ENCODE measurements at places on chromosomes 11 and 22.

DNA sequence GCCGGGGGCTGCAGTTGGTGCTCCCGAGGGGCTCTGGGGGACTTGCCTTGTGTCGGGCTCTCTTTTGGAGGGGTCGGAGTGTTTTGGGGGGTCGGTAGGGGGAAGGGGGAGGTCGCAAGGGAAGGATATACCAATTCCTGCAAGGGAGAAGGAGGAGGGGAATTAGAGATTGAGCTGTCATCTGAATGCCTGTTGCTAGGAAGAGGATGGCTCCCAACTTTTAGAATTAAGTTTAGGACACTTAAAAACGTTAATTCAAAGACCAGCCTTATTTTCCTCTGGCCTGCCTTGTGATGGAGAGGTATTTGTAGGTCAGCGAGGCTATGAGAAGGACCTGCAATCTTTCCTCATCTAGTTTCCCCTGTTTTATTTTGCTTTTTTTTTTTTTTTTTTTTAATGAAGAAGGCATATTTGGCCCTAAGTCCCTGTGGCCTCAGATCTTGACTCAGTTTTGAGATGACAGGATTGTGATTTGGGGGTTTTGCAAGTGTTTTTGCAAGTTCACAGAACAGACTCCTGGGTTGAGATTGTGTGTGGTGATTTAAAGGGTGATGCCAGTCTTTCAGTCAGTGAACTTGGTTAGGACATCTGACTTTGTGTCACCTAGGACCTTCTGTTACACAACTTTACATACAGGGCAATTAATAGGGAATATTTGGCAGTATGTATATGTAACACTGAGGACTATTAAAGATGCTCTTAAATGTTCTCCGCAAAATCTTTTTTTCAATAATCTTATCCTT, 672 bp downstream of the TMEM135 start:
- no peak for DNase-seq

GRCh38 chr11:122334546-122335339, 218.7 kb upstream of the BLID start:
- no peak for DNase-seq

- DNase-seq, result no peak
These were observed 112.8 kb upstream of the CADM1 start for GRCh38 chr11:115616971-115617370.

GRCh38 chr11:92810423-92811064, 158.9 kb upstream of the MTNR1B start:
- no peak for DNase-seq

DNA sequence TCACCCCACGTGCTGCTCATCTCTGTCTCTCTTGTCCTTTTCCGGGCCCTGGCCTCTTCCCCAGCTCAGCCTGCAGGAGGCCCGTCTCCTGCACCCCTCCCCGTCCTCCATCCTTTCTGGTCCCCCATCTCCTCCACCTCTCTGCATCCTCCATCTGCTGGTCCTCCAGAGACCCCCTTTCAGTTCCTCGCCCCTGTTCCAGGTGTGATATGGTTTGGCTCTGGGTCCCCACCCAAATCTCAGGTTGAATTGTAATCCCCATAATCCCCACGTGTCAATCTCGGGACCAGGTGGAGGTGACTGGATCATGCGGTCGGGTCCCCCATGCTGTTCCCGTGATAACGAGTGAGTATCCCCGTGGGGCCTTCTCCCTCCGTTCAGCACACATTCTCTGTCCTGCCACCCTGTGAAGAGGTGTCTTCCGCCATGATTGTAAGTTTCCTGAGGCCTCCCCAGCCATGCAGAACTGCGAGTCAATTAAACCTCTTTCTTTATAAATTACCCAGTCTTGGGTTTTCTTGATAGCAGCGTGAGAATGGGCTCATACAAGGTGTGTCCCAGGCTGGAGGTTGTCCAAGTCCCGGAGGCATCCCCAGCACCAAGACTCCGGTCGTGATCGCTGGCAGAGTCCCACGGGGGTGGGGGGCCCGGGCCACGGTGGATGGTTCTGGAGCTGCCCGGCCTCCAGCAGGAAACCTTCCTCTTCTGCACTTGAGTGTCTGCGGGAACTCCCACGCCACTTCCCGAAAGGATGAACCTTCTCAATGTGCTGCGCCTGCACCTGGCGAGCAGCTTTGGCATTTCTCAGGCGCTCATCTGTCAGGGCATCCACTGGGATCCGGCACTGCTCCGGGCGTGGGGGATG, 29.0 kb upstream of the TOLLIP start:
- DNase-seq, result no peak

DNA sequence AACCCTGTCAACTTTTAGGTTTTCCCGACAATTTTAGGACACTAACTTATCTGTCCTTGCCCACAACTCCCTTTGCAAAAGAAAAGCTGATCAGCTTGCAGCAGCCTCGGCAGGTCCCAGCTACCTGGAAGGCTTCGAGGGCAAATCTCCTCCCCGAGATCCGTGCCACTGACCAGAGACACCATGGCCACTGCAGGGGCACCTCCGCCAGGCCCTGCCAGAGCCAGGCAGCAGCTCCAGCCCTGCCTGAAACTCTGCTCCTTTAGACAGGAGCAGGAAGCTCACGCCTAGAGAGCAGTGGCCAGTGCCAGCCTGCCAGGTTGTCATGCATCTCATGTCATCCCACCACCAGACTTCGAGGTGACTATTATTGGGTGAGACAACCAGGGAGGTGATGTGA, 21.1 kb downstream of the KCNJ4 start:
- no peak for DNase-seq

DNA sequence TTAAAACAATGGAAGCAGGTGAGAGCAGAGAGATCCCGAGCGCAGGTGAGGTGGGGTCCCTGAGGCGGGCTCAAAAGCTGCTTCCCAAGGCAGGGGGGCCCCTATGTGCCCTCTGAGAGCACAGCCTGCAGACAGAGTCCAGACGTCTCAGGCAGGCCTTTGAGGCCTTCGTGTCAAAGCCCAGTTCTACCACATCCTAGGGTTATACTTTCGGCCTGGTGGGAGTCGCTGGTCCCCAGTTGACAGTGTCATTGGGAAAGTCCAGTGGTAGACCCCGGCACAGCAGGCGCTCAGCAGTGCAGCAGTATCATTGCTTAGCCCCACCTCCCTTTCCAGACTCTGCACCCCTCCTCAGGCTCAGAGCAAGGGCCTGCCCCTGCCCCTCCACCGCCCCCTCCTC, 9.1 kb downstream of the LINC01488 start:
- no peak for DNase-seq

GRCh38 chr11:100709233-100709957, 22.3 kb downstream of the ARHGAP42 start:
- DNase-seq, result no peak

GRCh38 chr11:61797263-61797944, 4.7 kb downstream of the FEN1 start:
- peak; percentile 63 for DNase-seq

DNA sequence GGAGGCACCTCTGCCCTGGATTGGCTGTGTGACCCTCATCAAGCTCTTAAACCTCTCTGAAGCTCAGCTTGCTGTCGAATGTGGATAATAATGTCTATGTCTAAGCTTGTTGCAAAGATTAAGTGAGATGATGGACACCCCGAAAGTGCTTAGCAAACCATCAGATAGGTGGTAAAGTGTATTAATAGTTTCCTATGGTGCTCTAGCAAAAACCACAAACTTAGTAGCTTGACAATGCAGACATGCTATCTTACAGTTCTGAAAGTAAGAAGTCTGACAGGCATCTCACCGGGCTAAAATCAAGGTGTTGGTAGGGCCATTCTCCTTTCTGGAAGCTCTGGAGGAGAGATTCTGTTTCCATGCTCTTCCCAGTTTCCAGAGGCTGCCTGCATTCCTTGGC, 106.5 kb upstream of the CSNK2A3 start:
- no peak for DNase-seq

DNA sequence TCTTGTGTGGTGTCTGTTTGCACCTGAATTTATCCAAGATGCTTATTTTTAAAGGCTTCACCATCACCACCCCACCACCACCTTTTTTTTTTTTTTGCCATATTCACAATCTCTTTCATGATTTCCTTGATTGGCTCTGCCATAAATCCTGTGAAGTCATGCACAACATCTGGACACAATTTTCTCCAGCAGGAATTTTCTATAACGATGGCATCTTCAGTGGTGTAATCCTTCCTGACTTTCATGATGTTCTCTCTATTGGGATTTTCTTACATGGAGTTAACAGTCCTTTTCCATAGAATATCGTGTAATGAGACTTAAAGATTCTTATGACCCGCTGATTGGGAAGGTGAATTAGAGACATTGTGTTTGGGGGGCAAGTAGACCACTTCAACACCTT, 17.8 kb downstream of the ZFP91 start:
- DNase-seq, result no peak

- DNase-seq, result peak; percentile 84
These were observed 10.3 kb upstream of the IGSF9B start for GRCh38 chr11:133966921-133967598.

GRCh38 chr22:44086271-44087088, 62.4 kb downstream of the PARVB start:
- DNase-seq, result no peak

DNA sequence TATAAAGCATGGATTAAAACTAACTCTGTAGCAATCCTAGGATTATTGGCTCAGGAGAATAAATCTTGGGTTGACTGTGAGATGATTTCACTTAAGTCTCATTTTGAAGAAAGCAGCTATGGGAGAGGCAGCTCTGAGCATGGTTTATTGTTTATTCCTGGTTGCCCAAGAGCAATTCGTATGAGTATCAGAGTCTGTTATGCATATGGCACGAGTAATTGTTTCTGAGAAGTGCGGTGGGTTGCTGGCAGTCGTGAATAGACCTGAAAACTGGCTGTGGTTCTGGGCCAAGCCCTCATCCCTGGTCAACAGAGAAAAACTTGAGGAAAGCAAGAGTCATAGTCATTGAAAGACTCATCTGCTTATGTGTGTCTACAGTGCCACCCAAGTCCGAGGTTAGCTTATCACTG, 26.8 kb downstream of the DIXDC1 start:
- no peak for DNase-seq

- no peak for DNase-seq
These were observed 910.4 kb downstream of the METTL15 start for GRCh38 chr11:29018631-29019030.

- DNase-seq, result no peak
These were observed 105.6 kb upstream of the TBCEL start for GRCh38 chr11:120918257-120918656.

GRCh38 chr11:9573775-9574621, 528 bp downstream of the WEE1 start:
- peak; percentile 30 for DNase-seq

GRCh38 chr11:103700622-103701021, 335.8 kb upstream of the DDI1 start:
- DNase-seq, result no peak

DNA sequence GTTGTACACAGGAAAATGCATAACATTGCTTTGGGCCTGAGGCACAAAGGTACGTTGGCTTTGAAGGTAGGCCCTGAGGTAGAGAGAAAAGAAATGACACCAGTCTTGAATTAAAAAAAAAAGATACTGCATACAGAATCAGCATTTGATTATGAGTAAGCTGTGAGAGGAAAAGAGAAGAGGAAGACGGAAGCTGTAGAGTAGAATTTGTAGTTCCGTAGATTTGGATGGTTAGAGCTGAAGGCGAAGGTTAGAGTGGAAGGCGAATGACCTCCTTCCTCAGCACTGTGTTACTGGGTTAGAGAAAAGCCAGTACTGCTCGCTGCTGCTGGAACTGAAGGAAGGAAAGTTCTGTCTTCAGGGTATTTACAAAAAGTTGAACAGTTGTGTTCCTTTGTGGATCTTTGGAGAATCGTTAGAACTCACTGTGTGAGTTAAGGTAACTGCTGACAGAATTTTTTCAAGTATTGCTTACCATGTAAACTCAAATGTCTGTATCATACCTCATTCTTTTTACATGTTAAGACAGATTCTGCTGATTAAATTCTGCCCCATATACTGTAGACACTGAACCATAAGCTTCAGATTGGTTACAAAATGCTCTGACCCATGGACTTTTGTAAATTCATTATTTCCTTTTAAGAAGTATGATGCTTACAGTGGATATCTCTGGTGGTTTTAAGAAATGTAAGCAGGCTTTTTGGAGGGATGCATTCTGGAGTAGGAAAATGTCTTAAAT, 50.2 kb downstream of the MCAM start:
- DNase-seq, result no peak

- DNase-seq, result peak; percentile 77
These were observed 2.2 kb upstream of the CD151 start for GRCh38 chr11:830295-831117.

DNA sequence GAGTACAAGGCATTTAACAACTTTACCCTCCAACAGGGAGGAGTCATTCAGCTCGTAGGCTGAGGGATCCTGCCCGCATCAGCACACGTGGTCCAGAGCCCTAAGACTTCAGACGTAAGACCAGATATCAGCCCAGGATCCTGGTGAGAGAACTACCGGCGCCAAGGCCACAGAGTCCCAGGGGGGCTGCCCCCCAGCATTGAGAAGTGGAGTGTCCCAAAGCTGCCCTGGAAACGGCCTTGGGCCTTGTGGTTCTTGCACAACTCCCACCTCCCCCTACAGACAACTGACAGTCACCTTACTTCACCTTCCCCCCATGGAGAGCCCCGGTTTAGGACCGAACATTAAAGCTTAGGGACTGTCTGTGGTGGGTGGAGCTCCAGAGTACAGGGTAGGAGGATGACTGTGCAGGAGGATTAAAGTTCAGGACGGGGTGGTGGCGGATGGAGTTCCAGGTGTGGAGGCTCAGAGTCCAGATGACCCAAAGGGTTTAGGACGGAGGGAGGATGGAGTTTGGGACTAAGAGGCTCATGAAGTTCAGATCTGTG, 1.0 kb downstream of the C11orf91 start:
- no peak for DNase-seq

Data from activated naive CD8-positive, alpha-beta T cell treated with anti-CD3 and anti-CD28 coated beads, Interleukin-2, amount 50 U/mL, for 24 hours (primary cell).